NCI-H2107 (cell line): ENCODE measurements at places on chromosomes 3 and 15.
A peak's percentile ranks its signal among the peaks of the same experiment; 100 is the strongest.

GRCh38 chr3:129529436-129530210 is 1.2 kb downstream of the RHO start:
- no peak for DNase-seq

- DNase-seq, result no peak
Measured at GRCh38 chr3:41222501-41222900, 23.2 kb downstream of the CTNNB1 start.

DNA sequence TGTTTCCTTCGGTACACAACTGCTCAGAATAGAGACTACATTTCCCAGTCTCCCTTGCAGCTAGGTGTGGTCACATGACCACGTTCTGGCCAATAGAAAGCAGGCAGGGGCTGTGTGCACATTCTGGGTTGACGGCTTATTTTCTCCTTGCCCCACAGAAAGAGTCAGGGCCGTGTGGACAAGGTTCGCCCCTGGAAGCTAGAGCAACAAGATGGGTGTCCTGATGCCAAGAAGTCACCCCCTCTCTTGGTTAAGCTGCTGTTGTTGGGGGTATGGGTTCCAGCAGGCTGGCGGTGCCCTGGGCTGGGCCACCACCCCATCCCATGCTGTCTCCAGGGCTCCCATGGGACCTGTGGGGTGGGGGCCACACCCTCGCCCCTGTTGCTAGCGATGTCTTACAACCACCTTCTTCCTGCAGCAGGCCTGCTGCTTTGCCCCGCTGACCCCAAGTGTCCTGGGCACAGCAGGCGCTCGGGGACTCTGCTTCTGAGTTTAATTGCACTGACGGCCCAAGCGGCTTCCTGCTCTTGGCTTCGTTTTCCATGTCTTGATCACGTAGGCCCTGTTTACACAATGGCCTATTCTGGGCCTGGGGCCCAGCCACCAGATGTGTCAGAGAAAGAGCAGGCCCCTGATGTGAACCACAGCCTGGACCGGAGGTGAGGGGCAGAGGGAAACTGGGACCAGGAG is 24.9 kb downstream of the ABTB1 start:
- DNase-seq, result no peak

DNA sequence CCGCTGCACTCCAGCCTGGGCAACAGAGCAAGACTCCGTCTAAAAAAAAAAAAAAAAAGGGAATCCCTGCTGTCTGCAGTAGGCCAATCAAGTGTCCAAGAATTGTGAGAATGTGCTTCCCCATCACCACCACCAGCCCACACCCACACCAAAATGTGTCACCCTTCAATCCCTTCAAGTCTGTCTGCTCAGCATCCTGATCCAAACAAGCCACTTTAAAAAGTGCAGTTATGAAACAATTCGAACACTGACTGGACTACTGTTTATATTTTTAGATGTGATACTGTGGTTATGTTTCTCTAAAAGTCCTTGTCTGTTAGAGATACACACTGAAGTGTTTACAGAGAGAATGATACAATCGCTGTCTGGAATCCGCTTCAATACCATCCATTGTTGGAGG is 78.1 kb upstream of the CGNL1 start:
- DNase-seq, result no peak

- no peak for DNase-seq
Measured at GRCh38 chr3:12442654-12443501, 41.4 kb upstream of the TSEN2 start.

GRCh38 chr3:80559701-80560100 is 791.9 kb upstream of the ROBO1 start:
- DNase-seq, result no peak

DNA sequence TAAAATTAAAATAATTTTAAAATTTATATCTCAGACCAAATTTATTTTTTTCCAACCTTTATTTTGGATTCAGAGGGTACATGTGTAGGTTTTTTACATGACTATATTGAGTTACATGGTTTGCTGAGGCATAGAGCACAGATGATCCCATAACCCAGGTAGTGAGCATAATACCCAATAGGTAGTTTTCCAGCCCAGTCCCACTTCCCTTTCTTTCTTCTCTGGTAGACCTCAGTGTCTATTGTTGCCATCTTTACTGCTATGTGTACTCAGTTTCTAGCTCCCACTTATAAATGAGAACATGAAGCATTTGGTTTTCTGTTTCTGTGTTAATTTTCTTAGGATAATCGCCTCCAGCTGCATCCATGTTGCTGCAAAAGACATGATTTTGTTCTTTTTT is 338.1 kb downstream of the EFHB start:
- no peak for DNase-seq

GRCh38 chr15:101024073-101024695 is 105.0 kb downstream of the LRRK1 start:
- no peak for DNase-seq

- no peak for DNase-seq
Measured at GRCh38 chr3:61634678-61635077, 73.3 kb downstream of the PTPRG start.

- DNase-seq, result no peak
Measured at GRCh38 chr3:148070041-148070440, 627.7 kb upstream of the AGTR1 start.

GRCh38 chr3:58607816-58608215 is 30.6 kb upstream of the FAM107A start:
- DNase-seq, result no peak

DNA sequence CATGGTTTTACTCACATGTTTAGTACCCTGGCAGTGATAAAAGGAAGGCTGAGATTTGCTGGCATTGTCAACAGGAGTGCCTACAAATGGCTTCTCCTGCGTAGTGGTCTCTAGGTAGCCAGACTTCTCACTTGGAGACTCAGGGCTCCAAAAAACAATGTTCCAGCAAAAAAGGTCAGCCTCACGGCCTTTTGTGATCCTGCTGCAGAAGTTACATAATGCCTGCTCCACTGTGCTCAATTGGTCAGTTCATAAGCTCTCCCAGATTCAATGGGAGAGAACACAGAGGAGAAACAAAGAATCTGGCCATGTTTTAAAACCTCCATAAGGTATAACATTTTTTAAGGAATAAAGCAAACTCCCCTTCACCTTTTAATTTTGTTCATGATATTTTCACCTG is 76.1 kb upstream of the CMSS1 start:
- no peak for DNase-seq

DNA sequence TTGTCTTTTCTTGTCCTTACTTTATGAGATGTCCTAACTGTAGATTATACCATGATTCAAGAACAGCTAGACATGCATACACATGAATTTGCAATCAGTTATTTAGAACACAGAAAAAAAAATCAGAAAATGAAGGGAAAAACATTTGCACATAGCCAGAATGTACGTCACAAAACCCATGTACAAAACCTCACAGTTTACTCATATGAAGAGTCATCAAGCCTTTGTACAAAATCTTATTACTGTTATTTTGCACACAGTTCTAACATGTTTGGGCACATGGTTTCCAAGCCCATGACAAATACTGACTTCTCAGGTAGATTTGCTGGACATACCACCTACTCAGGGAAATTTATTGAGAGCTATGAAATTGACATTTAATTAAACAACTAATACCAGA is 48.2 kb downstream of the MAP3K13 start:
- no peak for DNase-seq

- no peak for DNase-seq
Measured at GRCh38 chr15:29570948-29571791, 251.1 kb downstream of the TJP1 start.

DNA sequence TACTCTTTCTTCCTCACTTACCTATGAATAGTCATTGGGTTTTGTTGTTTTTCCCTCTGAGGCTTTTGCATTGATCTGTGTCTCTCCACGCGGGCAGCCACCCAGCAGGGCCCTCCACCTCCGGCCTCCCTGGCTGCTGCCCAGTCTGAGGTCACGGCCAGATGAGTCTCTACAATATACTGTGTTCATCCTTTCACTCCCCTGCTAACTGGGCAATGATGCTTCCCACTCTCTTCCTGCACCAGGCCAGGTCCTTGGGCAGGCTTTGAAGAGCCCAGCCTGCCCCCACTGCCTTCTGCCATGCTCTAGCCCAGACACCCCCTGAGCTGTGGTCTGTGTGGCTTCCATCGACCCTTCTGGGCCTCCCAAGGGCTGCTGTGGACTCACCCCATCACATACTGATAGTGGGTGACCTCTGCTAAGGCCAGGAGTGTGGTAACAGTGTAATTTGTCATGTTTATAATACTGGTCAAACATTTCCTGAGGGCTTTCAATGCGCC is 18.0 kb downstream of the PDIA5 start:
- no peak for DNase-seq

DNA sequence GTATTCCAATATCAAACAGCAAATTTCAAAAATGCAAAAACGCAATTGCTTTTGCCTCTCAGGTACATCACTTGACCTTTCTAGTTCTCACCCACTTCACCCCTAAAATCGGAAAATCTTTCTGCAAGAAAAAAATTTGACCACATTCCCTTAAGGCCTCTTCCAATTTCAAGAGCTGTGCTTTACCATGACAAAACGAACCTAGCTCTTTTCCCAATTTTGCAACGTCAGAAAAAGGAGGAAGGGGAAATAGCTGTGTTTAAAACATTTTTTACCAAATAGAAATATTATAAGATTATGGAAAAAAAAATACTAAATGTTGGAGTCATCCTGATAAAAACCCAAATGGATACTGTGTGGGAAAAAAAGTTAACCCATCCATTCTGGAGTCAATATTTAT is 1.1 kb upstream of the NR2C2 start:
- DNase-seq, result no peak

DNA sequence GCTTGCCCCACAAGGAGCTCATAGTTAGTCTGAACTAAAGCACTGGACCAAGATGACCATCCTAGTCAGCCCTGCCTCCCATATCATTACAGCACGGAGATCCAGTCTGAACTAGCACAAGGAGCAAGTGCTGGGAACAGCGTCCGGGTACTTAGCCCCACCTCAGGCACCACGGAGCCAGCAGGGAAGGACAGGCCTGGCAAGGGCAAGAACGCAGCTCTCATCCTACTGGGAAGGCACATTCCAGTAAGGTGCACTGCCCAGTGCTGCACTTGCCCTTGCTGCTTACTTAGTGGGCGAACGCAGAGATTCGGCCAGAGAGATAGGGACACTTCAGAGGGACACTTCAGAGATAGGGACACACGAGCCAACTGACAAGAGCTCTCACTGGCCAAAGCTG is 27.6 kb downstream of the SEC61A1 start:
- no peak for DNase-seq

DNA sequence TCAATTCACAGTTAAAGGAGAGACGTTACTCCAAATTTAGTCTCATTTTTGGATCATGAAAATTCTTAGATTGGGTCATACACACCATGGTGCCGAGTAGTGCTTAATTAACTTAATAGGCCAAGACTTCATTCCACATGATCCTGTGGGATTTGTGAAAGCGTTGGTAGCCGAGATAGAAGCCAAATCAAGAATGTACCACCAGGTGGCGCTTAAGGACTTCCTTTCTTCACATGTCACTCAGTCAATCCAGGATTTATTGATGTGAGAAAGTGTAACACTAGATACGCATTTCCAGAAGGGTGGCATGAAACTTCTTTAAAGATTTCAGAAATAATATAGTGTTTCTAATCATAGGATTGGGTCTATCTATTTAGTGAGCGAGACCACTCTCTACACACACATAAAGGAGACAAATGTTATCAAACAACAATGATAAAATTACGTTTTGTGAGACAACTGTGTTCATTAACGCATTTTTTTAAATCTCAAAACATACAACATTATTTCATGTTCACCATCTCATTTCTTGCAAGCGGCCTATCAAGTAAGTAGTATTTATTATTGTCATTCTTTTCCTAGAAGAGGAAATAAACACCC is 436.1 kb downstream of the CHL1 start:
- DNase-seq, result peak; percentile 12

GRCh38 chr3:162984746-162985145 is 1488.1 kb downstream of the OTOL1 start:
- DNase-seq, result no peak

DNA sequence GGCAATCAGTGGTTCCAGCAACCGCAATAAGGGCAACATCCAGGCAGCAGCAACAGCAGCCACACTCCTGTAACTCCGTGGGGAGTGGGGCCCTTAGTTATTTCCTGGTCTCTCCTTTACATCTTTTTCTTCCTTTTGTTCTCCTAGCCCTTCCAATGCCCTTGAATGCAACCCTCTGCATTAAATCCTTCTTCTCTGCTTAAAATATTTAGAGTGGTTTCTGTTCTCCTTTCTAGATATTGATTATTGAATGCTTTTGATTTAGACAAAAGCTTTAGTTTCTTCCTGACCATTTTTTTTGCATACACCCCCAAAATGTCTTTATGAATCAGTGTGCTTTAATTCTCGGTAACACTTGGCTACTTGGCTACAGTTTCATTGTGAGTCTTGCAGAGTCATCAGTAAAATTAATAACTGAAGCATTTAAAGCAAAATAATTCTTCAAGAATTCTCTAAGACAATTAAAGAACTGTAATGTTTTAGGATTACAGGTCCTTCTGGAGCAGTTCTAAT is 586.1 kb downstream of the MECOM start:
- DNase-seq, result no peak

DNA sequence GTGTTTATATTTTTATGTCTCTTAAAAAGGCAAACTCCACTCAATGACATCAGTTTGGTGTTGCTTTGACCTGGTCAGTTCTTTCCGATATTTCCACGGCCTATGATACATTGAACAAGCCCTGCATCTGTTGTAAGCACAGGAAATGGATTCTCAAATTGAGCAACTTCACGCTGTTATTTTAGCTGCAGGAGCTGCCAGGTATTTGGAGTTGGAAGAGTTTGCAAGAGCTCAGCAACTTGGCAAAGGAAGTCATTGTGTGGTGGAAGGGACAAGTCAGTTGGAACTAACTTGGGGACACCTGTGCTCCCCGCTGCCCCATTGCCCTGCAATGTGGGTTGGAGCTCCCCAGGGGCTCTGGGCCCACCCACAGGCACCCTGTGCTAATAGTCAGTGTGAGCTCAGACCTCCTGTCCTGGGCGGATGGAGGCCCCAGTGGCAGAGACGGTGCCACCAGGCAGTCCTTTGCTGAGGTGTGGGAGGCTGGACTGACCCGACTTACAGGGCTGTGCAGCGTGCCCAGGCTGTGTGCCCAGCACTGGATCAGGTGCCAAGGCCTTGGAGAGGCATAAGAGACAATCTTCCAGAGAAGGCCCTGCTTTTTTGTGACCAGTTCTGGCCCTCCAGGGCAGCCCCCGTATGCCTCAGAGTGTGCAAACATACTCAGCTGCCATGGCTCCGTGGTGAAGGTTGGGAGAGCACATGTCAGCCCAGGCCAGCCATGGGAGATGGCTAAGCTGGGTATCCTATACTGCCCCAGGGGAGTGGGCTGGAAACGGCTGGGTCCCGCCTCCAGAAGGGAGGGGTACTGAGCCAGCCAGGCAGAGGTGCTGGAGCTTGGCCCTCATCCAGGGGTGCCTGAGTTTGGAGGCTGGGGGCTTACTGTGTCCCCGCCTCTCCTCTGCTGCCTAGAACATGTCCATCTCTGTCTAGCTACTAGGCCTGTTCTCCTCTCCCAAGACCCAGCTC is 43.5 kb downstream of the KY start:
- no peak for DNase-seq

DNA sequence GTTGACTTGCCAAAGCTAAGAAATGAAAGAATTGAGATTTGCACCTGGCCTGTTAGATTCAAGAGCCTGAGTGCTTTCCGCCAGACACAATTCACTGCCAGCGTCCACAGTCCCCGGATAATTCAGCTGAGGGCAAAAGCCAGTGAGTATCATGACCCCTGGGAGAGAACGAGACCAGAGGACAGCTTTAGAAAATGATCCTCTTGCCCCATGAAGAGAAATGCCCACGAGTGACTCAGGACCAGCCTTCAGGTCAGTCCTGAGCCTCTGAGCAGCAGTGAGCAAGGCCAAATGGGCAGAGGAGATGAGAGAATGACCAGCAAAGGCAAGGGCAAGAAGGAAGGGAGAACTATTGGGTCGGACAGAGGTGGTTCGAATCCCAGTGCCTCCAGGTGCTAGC is 273.5 kb downstream of the FAM43A start:
- no peak for DNase-seq
